ENCODE measurements at places on chromosomes 2 and 18.

DNA sequence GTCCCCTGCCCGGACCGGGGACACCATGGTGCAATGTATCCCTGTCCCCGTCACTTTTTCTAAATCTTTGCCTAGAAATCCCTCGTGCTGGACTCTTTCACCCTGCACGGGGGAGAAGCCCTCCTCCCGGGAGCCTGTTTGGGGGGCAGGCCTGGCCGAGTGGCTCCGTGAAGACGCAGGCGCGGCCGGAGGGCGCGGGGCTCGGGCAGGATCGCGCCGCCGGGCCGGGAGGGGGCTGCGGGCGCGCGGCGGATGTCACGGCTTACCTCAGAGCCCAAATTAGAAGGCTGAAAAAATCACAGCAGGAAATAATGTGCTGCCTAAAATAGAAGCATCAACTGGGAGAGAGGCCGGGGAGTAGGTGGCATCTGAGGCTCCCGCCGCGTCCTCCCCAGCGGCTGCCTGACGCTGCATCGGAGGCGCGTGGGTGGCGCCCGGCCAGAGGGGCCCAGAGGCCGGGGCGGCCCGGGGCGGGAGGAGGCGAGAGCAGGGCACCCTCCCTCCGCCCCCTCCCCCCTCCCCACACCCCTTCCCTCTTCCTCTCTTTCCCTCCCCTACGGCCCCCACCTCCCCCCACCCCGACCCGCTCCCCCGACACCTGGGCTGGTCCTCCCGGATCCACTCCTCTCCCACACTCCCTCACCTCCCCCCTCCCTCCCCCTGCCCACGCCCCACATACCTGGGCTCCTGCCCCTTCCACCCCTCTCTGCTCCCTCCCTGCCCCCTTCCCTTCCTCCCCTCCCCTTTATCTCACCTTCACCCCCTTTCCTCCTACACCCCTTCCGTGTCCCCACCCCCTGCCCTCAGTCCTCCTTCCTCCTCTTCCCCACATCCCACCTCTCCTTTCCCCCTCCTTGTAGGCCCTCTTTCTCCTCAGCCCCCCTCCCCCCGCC lies 51.9 kb downstream of the SLC4A1AP start:
- DNase-seq: no peak

- DNase-seq: no peak
These were observed 569.2 kb downstream of the METTL4 start for GRCh38 chr18:2002151-2002550.

GRCh38 chr2:134142903-134143302 lies 111.0 kb upstream of the MGAT5 start:
- no peak for DNase-seq

- no peak for DNase-seq
These were observed 16.6 kb downstream of the LRP2 start for GRCh38 chr2:169345486-169346437.

- DNase-seq: no peak
These were observed 139.8 kb upstream of the UBE2E3 start for GRCh38 chr2:180840641-180841040.

DNA sequence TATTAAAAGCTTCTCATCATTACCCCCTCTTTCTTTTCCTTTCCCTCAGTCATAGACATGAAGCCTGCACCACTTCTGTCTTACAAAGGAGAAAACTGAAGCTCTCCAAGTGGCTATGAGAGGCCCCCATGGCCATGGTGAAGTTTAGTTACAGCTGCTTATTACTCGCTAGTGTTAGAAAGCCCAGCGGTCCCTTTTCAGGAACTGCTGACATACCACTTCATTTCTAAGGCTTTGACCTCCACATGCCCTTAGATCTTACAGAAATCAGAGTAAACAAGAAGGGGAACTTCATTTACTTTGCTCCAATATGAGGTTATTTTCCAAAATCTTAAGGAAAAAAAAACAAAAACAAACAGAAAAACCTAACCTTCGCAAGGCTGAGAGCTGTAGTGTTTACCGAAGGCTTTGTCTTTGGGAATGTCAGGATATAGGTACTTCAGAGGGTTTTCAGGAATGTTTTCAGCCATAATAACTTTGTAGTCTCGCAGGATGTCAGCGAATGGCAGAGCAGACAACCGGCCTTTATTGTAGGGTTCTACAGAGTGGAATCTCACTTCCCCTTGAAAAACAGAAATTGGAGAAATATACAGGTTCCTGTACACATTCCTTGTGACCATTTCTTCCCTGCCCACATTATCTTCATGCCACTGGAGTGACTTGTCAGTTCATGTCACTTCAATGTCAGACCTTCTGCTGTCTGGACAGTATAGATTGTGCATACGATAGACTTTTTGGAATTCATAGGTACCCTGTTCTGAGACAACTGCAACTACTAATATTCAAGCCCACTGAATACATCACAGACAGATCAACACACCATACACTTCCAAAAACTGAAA lies 18.8 kb upstream of the STAT1 start:
- DNase-seq: no peak

DNA sequence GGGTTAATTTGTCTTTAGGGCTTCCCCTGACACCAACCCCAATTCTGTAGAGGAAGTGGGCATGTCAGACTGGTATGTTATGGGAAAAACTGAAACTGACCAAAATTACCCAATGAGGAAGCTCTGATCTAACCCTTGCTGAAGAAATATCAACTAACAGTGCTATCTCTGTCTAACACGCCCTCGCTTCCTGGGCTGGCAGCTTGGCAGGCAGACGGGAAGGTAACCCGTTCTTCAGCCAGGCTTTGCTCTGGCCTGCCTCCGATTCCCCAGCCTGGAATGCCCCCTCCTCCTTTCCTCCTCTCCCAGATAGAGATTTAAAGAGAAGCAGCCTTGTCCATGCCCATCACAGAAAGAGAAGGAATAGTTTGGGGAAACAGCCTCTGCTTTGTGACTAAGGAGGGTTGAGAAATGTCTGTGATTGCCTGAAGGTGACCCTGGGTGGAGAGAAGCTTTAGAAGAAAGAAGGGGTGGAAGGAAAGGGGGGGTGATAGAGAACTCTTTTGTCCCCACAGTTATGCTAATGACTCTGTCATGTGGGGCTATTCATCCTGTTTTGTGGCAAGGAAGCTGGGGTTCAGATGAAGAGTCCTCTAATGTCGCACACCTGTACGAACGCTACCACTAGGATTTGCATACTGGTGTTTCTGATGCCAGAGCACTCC lies 15.4 kb downstream of the HK2 start:
- DNase-seq: no peak

Measured in HuH-7 (cell line).